Fibroblast of skin of right quadriceps (primary cell): ENCODE measurements at places on chromosomes 5 and 9.

DNA sequence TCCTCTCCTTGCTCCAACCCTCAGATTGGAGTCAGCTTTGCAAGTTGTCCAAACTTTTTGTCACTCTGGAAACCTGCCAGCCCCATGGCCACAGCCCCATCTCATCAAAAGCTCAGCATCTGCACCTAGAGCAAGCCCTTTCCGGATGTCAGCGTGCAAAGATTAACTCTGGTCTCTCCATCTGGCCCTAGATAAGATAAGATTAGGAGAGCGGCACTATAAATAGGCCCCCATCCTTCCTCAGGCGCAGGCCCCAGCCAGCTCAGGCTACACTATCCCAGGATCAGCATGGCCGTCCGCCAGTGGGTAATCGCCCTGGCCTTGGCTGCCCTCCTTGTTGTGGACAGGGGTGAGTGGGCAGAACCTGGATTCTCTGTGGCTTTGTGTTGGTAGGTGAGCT lies at the start of gene SPINK4:
Gene SPINK4 (plus strand): TSS at position 247 of the 400 bp plus-strand sequence. CDS start 42 bp downstream, at position 289.
- no peak for DNase-seq

DNA sequence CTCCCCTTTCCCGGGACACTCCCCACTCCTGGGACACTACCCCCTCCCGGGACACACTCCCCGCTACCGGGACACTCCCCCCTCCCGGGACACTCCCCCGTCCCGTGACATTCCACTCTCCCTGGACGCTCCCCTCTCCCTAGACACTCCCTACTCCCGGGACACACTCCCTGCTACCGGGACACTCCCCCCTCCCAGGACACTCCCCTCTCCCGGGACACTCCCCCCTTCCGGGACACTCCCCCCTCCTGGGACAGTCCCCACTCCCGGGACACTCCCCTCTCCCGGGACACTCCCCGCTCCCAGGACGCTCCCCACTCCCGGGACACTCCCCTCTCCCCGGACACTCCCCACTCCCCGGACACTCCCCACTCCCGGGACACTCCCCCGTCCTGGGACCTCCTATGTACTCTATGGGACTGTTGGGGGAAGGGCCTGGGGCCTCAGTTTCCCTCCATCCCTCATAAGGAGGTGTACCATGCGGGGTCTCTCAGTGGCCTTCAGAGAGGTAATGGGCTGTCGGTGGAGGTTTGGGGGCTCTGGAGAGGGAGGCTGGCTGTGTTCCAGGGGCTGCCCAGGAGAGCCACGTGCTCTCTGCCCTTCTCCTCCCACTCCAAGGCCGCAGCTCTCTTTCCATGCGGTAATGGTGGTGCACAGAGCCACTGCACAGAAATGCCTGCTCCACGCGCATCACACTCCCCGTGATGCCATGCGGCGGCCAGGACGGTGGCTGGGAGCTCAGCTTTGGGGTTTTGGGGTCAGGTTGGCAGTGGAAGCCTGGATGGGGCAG lies 96.2 kb downstream of the RXRA start:
- DNase-seq: no peak

DNA sequence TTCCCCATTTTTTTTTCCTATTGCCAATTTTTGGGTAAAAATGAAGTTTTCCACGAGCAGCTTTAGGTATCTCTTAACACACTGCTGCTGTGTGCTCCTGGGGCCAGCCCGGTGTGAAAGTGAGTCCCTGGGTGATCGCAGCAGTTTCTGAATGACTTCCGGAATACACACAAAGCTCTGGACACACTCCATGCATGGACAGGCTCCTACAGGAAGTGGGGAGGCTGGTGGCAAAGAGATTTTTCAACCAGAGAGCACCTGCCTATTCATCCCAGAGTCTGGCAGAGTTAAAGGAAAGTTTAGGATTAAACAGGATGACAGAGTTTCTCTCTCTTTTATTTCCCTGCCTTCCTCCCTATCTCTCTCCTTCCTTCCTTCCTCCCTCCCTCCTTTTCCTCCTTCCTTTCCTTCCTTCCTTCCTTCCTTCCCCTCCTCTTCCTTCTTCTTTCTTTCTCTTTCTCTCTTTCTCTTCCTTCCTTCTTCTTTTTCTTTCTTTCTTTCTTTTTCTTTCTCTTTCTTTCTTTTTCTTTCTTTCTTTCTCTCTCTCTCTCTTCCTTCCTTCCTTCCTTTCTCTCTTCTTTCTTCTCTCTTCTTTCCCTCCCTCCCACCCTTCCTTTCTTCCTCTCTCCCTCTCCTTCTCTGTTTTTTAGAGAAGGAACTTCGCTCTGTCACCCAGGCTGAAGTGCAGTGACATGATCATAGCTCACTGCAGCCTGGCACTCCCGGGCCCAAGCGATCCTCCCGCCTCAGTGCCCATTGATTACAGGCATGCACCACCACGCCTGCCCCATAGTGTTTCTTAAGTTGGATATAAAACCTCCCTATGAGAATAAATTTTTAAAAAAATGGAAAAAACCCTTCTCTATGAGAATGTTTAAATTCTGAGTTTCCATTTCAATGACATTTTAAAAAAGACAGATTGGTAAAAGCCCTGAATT lies 38.7 kb upstream of the UBTD2 start:
- DNase-seq: no peak

- no peak for DNase-seq
These were observed 6.2 kb downstream of the NKX2-5 start for GRCh38 chr5:173228639-173229381.

GRCh38 chr5:77748160-77748559 lies 28.0 kb downstream of the TBCA start:
- no peak for DNase-seq

DNA sequence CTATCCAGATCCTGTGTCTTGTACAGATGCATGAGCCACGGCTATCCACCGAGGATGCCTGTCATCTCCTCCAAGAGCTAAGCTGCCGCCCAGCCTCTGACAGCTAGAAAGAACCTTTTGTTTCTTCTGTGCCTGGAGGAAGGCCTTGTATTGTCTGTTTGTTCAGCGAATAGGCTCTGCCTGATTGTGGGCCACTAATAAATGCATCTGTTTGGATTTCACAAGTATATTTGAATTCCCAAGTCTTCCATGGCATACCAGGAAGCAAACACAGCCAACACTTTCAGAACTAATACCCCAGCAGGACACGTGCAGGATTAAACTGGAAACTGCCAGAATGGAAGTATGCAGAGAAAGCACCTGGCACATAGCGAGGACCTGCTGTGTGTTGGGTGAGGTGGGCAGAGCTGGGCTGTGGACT lies 92.7 kb upstream of the NEURL1B start:
- no peak for DNase-seq

- DNase-seq: no peak
These were observed 10.0 kb upstream of the CAST start for GRCh38 chr5:96651948-96652753.

- no peak for DNase-seq
These were observed 3.8 kb upstream of the FBXW11 start for GRCh38 chr5:172010278-172010677.
